ENCODE measurements at places on chromosomes 1 and 21.
A peak's percentile ranks its signal among the peaks of the same experiment; 100 is the strongest.

GRCh38 chr1:28199328-28200233 is 23.1 kb upstream of the PTAFR start:
- DNase-seq: no peak

DNA sequence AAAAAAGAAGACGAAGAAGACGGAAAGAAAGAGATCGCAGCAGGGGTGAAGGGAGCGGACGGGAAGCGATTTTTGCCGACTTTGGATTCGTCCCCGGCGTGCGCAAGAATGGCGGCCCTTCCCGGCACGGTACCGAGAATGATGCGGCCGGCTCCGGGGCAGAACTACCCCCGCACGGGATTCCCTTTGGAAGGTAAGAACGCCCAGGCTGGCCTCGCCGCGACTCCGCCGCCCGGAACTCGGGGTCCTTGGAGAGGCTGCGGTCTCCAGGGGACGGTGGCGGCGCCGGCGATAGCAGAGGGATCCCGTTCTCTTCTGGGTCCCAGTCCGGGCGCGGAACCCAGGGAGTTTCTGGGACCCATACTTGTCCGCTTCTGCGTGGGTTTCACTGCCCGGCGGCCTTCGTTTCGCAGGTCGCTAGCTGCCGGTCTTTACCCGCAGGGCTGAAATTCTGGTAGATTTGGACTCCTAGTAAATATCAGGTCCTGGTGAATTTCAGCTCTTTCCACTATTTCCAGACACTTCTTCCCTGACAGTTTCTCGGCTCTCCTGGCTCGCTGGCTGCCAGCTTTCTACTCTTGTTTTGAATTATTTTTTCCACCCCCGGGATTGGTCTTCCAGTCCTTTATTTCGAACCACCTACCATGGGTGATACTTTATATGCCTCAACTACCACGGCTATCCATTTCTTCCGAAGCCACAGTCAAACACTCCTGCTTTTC is 1.0 kb downstream of the PAX7 start:
- DNase-seq: no peak

- DNase-seq: no peak
These were observed 49.1 kb downstream of the ELK4 start for GRCh38 chr1:205582471-205583291.

- DNase-seq: no peak
These were observed 535.5 kb downstream of the LRRIQ3 start for GRCh38 chr1:73662526-73662925.

GRCh38 chr1:107575226-107575625 is 389.8 kb downstream of the VAV3 start:
- no peak for DNase-seq

DNA sequence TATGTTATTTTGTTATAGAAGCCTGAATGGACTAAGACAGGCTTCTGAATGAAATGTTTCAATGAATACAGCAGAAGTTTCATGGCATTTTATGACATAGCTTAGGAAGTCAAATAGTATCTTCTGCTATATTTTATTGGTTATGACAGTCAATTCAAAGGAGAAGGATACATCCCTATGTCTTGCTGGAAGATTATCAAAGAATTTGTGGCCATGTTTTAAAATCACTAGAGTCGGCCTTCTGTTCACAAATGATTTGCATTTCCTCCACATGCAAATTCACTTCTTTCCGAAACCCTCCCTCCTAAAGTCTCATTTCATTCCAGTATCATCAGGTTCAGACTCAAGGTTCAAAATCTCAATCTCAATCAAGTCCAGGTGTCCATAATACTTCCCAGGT is 679.2 kb upstream of the ADAMTS5 start:
- no peak for DNase-seq

DNA sequence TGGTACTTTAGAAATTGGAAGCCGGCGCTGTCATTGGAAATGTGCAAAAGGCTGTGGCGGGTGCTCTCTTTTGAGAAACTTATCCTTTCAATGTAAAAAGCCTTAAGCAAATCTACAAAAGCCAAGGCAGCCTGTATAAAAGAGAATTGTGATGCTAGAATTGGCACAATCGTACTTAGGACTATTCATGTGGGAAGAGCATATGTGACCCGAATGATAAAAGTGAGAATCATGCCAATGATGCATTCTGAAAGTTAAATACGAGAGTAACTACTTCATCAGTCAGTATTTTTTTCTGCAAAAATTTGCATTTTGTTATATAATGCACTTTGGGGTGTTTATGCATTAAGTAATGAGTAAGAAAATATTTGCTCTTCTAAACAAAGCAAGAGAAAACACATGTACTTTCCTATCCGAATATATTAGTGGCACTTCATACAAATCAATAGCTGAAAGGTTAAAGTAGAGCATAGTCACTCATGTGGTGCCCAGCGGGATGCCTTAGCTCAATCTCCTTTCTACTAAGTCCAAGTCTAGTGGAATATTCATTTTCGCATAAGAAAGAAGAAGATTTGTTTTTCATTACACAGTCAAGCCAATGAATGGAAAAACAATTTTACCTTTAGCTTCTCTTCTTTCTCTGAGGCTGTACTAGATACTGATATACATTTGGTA is 1256.6 kb upstream of the B3GALT2 start:
- peak; percentile 81 for DNase-seq

DNA sequence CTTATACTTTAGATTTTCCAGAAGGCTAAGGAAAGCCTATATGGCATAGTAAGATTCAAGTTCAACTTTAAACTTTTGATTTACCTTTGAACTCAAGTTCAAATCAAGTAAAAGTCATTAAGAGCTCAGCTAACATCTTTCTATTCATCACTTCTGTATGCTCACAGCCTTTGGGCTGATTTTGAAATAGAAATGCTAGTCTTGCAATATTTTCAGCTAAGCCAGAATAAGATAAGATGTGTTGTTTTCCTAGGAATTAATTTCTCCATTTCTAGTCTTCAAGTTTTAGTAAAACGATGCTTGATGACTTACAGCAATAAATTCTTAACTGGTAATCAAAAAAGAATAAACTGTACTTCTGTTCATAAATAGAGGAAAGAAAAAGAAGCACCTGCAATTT is 35.6 kb downstream of the ATP1B1 start:
- DNase-seq: no peak

DNA sequence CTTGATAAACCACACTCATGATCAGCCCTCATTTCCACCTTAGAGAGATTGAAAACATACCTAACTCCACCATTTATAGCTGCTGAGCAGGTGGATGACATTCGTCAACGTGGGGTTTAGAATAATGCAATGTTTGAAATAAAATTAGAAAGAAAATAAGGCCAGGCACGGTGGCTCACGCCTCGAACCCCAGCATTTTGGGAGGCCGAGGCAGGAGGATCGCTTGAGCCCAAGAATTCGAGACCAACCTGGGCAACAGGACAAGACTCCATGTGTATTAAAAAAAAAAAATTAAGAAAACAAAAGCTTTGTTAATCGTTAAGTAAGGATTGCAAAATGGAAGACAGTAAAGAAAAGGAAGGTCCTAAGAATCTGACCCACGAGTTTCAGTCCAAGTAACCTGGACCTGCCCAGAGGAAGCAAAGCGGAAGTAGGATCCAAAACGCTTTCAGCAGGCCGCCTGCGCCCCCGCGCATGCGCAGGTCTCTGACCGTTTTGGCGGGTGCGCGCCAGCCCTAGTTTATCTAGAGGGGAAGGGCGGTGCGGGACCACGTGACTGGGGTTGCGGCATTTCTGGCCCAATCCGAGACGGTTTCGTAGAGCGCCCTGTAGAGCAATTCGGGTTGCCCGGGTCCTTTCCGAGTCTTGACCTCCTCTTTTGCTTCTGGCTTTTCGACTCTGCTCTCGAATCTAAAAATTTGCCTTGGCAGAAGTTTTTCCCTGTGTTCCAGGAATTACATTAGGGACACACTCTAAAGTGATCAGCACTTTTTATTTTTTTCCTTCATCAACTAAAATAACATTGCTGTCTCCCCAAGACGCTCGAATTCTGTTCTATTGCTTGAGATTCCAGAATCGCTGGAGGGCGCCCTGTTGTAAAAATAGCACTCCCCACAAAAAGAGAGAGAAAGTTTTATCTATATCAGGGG is 22.5 kb downstream of the ANP32E start:
- peak; percentile 98 for DNase-seq

DNA sequence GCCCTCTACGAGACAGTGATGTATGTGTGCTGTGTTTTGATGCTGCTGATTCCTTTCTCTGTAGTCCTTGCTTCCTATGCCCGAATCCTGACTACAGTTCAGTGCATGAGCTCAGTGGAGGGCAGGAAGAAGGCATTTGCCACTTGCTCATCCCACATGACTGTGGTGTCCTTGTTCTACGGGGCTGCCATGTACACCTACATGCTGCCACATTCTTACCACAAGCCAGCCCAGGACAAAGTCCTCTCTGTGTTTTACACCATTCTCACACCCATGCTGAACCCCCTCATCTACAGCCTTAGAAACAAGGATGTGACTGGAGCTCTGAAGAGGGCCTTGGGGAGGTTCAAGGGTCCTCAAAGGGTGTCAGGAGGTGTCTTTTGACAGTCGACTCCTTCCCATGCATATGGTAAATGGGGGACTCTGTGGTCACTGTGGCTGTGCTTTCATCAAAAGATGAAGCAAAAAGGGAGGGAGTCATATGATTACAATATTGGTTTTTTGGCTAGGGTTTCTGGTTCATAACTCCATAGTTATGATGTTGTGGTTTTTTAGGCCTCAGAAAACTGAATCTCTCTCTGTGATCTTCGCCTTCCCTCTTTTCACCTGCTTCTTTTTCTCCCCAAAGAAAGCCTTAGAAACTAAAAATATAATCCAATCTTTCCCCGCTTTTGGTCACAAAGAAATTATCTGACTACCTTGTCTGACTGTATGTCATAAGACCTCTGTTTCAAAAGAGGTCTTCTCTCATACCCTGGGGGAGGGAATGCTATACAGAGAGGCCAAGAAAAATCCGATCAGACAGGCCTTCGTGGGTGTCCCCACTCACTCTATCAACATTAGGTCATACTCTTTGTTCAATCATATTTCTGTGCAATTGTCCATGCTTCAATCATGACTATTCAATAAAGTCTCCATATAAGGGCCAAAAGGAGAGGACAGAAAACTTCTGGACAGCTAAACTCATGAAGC is 4.2 kb downstream of the OR2T1 start:
- DNase-seq: no peak

- DNase-seq: no peak
These were observed 80.5 kb upstream of the IFFO2 start for GRCh38 chr1:19036813-19037605.

DNA sequence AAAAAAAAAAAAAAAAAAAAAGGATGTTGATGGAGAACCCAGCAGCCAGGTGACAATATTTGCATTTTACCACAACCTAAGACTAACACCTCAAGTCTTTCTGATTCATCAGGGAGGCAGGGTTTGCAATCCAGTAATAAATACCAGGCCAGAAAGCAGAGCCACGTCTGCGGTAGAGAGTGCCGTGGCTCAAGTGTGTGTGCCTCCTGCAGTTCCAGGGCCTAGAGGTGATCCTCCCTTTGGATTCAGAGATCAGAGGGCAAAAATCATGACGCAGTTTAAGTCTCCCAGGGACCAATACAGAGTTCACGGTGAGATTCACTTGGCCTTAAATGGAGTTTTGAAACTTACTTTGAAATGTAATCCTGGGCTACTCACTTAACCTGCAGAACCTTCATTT is 34.9 kb downstream of the TMCO4 start:
- DNase-seq: no peak

- DNase-seq: no peak
These were observed 81.0 kb downstream of the SCCPDH start for GRCh38 chr1:246805135-246805716.

- DNase-seq: no peak
These were observed 84.3 kb downstream of the NRDC start for GRCh38 chr1:51794260-51794659.

DNA sequence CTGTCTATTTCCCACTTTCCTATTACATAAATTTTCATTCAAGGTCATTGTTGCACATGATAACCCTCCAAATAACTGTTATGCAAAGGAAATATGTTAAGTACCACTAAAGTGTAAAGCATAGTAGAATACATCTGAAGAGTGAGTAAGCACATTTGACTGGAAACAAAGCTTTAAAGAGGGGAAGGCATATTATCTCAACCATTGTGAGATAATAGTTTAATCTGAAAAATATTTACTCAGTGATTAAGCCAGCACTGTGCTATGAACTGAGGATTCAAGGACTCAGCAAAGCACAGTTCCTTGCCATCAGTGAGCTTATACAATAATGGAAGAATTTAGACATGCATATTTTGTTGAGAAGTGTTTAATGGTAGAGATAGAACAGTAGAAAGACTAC is 127.4 kb downstream of the HMCN1 start:
- DNase-seq: no peak

DNA sequence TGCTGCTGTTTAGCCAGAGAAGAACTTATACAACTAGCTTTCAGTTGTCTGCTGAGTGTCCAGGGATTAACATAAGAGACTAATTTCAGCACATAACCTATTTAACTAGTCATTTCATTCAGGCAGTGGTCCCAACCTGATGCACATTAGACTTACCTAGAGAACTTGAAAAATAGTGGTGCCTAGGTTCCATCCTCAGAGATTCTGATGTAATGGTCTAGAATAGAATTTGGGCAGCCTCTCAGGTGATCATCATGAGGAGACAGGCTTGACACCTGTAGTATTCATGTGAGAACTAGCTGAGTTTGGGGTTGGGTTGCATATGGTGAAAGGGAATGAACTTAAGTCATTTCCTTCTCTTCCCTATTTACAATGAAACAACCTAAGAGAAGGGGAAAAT is 24.8 kb downstream of the CNST start:
- no peak for DNase-seq

GRCh38 chr1:25204797-25205480 is 27.4 kb downstream of the SYF2 start:
- DNase-seq: peak; percentile 60

- no peak for DNase-seq
These were observed 20.5 kb downstream of the PLEKHM2 start for GRCh38 chr1:15704526-15705183.

- DNase-seq: no peak
These were observed 11.6 kb downstream of the KCNQ4 start for GRCh38 chr1:40794974-40795715.

GRCh38 chr21:25563361-25564116 is 43.7 kb downstream of the MRPL39 start:
- no peak for DNase-seq

DNA sequence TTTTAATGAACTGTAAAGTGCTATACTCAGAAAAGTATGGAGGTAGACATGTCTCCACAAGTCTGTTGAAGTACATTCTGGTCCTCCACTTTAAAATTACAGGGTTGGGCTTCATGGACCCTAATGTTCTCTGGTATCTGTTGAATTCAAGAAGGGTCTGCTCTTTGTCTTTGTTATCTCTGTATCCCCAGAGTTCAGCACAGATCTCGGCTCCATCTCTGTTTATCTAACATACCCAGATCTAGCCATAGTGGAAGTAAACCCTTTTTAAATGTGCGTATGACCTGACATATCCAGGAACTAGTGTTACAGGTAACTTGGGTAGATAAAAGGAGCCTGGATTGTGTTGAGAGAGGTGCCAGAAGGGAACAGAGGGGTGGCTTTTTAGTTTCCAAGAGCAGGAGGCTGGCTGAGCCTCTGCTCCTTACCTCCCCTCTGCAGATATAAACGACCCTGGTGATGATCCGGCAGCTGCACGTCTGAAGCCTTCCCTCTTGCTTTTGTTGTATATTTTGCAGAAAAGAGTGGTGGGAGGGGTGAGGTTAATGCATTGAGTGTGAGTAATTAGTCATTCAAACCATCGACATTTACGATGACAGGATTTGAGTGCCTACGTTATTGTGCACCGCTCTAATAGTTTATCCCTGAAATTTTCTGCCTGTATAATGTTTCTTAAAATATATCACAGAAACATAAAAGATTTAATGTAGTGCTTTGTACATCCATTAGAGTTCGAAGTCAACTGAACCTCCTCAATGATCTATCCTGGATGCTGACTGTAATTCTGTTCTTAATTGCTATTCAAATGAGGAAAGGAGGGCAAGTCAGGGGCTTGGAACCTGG is 30.8 kb downstream of the ELAVL4 start:
- no peak for DNase-seq

- DNase-seq: no peak
These were observed 4.8 kb upstream of the DNAJC28 start for GRCh38 chr21:33496345-33496744.

All from midbrain (tissue), 1 donor.